Cortex of kidney (tissue), 1 donor: ENCODE measurements at places on chromosomes 11 and 22.

DNA sequence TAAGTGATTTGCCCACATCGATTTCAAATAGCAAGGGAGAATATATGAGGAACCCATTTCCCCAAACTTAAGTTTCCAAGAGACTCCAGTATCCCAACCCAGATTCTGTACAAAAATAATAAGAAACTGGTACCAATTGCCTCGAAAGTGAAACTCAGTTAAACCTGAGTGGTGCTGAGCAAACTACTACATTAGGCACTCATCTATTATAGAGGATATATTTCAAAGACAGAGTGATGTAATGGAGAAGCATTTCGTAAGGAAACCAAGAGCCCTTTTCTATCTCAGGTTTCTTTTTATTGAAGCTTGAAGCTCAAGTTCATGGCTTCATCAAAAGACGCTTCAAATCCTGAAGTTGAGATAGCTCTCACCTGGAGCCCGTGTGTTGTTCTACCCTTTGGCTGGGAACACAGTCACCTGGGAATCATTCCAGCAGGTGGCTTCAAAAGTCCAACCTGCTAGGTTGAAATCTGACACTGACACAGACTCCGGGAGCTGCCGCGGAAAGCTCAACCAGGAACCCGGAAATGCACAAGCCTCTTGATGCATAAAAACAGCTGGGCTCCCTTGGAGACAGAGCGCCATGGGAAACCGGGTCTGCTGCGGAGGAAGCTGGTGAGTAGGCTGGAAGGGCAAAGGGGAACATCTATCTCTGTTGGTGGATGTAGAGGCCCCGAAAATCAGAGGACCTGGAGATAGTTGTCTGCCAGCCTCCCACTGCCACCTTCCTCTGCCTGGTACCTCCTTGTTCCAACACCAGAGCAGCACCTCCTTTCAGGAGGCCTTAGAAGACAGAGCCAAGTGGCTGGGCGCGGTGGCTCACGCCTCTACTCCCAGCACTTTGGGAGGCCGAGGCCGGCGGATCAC, at the start of gene C11orf52:
TSS of gene C11orf52 (plus strand) at position 524 of the 867 bp plus-strand sequence. CDS start at position 584, 60 bp downstream.
- DNase-seq = peak; percentile 18

- DNase-seq = no peak
These were observed 1.5 kb downstream of the LRFN4 start for GRCh38 chr11:66858186-66858938.

DNA sequence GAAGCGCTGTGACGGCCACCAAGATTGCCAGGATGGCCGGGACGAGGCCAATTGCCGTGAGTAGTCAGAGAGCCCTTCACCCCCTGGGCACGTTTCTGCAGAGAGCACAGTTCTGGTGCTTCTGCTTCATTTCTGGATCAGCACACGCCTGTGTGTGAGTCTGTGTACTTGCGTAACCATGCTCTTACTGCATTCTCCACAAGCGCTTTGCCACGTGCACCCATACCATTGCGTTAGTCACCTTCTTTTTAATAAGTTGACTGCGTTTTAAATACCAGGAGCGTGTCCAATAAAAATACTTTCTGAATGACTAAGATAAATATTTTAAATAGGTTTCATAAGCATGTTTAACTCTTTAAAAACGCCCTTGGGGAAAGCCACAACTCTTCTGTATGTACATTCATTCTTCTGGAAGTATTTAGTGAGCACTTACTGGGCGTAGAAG, 143.0 kb upstream of the SORL1-AS1 start:
- DNase-seq = no peak

DNA sequence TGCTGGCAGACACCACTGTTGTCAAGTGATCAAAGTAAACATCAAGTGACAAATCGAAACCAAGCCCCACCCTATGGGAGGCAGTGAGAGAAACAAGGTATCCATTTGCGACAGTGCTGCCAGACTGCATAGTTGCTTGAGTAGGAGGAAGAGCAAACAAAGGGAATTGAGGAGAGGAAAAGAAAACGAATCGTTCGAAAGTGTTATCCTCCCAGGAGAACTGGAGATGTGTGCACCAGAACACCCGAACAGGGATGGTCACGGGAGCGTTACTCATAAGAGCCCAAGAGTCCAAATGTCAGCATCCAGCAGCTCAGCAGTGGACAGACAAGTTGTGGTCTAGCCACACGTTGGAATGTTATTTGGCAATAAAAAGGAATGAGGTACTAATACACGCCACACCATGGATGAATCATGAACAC, 58.4 kb upstream of the NUP50 start:
- no peak for DNase-seq

DNA sequence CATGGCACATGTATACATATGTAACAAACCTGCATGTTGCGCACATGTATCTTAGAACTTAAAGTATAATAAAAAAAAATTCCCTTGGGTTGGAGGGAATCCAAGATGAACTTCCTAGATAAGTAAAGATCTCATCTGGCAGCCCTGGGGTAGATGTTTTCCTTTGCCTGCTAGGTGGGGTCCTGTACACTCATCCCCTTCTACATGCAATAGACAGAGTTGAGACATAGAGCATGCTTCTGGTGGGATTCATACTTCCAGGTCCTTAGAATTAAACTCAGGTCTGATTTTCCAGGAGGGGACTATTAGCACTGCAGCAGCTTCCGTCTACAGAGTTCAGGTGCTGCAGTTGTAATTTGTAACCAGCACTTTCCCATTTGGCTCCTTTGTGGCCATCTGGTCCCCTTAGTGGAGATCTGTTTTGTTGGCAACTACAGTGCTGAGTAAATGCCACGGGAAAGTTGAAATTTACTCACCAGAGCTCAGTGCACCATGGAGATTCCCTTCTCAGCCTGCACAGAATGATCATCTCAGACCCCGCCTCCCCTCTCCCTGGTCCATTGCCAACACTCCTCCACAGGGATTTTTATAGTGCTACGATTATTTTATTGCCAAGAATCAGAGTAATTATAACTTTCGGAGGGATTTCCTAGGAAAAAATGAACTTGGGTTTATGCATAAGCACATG, 220.1 kb upstream of the E2F8 start:
- DNase-seq = no peak

DNA sequence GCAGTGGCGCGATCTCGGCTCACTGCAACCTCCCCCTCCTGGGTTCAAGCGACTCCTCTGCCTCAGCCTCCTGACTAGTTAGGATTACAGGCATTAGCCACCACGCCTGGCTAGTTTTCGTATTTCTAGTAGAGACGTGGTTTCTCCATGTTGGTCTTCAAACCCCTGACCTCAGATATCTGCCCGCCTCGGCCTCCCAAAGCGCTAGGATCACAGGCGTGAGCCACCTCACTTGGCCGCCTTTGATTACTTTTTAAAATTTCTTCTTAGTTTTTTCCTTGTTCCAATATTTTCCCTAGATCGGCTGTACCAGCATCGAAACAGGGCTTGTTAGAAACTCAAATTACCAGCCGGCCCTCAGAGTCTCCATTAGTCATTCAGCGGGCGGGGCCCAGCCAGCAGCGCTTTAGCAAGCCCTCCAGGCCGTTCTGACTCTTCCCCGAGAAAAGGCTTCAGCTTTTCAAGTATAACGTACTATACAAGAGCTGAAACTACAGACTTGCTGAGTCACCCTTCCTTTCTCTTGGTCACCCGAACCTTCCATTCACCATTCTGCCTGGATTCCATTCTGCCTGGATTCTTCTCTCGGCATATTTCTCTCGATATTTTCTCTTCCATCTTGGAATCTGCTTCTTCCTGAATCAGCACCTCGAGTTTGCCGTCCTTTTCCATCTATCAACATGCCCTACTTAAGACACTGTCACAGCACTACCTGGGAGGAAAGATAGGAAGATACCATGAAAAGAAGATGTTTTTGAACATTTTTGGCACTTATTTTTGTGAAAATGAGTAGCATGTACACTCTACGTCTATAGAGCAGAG, 6.7 kb upstream of the CAPRIN1 start:
- no peak for DNase-seq

- DNase-seq = no peak
These were observed 428.0 kb downstream of the TBC1D22A start for GRCh38 chr22:47190276-47190956.

DNA sequence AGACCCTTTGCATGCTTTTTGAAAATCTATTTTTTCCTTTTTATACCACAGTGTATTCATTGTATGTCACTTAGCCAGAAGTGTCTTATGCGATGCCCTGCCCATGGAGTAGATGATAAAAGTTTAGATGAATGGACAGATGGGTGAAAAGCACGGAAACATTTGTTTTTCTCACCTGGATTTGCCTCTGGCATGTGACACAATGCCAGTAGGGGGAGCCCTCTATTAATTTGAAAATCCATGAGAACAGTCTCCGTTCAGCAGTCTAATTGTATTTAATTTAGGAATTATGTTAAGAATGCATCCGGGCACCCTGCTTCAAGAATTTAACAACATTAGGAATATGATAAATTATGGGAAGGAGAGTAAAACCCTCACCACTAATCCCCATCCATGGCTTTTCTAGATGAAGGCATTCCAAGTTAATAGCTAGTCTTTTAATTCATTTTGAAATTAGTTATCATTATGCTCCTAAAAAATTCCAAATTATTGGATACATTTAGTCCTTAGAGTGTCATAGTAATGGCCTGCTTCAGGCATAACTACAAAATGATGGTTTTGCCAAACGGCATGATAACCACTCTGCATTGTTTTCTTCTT, 55.3 kb upstream of the ALKBH3 start:
- DNase-seq = no peak

- DNase-seq = no peak
These were observed 76.2 kb downstream of the SNX19 start for GRCh38 chr11:130839981-130840666.

- DNase-seq = no peak
These were observed 21.4 kb downstream of the RGL4 start for GRCh38 chr22:23712256-23712655.

DNA sequence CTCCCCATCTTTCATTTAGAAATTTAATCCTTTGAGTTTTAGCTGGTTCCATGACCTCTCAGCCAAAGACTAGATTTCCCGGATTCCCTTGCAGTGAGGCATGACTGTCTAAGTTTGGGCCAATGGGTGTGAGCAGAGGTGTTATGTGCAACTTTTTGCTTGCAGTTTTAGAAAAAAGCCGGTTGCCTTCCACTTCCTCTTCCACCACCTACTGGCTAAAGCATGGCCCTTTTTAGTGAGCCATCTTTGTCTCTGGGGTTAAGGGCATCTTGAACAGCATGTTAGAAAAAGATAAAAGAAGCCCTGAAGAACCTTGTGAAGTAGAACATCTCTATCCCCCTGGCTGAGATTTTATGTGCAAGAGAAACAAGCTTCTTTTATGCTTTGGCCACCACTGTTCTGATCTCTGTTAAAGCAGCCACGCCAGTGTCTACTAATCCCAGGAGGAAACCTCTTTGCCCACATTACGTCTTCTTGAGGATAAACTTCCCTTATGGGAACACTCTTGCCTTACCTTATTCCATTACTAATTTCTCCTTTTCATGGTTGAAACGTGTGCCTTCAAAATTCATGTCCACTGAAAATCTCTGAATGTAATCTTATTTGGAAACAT, 279.9 kb downstream of the TENM4 start:
- no peak for DNase-seq

DNA sequence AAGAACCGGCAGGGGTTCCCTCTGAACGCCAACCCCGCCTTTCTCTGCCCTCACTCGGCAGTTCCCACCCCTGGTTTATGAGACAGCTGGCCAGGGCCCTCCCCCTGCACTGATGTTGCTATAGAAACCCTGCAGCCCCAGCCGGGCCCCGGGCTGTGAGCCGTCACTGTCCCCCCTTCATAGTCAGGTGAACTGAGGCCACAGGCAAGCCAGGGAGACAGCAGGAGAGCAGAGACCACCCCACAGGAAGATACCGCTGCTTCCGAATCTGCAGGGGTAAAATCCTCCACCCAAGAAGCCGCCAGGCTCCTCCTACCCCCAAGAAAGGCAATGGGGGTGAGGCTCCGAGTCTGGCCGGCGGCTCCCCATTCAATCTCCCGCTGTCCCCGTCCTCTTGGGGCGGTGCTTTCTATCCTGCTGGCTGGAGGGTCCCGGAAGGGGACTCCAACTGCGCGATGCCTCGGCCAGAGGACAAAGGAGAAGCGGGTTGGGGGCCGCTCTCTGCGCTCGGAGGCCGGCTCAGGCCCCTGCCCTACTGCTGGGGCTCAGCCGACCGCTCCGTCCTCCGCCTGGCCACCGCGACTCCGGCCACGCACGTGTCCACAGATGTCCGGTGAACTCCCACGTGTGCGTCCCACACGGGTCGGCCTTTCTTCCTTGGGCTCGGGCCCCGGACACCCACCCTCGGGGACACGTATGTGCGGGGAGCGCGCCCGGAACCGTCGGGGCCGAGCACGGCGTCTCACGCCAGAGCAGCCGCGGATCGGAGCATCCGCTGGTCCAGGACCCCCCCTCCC, 587 bp downstream of the SLC25A22 start:
- no peak for DNase-seq

- DNase-seq = no peak
These were observed 131.6 kb downstream of the ETS1 start for GRCh38 chr11:128455766-128456165.

- no peak for DNase-seq
These were observed 16.6 kb downstream of the CYB5R2 start for GRCh38 chr11:7656704-7657103.

GRCh38 chr11:121257289-121257688, 35.3 kb upstream of the SC5D start:
- no peak for DNase-seq

GRCh38 chr11:94866936-94867795, 99.0 kb downstream of the AMOTL1 start:
- no peak for DNase-seq

DNA sequence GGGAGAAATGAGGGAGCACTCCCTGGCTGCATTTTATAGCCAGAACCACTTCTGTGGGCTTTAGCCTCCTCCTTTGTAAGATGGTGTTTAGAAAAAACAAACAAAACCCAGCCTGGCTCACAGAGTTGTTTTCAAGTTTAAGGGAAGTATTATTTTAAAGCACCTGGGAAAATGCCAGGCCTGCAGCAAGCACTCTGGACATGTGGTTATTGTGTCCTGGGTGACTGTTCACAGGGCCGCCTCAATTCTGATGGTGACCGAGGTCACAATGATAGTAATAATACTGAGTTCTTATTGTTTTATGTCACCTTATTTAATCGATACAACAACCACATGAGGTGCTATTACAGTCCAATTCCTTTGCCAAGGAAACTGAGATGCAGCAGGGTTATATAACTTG, 20.7 kb upstream of the SLC22A12 start:
- DNase-seq = no peak

DNA sequence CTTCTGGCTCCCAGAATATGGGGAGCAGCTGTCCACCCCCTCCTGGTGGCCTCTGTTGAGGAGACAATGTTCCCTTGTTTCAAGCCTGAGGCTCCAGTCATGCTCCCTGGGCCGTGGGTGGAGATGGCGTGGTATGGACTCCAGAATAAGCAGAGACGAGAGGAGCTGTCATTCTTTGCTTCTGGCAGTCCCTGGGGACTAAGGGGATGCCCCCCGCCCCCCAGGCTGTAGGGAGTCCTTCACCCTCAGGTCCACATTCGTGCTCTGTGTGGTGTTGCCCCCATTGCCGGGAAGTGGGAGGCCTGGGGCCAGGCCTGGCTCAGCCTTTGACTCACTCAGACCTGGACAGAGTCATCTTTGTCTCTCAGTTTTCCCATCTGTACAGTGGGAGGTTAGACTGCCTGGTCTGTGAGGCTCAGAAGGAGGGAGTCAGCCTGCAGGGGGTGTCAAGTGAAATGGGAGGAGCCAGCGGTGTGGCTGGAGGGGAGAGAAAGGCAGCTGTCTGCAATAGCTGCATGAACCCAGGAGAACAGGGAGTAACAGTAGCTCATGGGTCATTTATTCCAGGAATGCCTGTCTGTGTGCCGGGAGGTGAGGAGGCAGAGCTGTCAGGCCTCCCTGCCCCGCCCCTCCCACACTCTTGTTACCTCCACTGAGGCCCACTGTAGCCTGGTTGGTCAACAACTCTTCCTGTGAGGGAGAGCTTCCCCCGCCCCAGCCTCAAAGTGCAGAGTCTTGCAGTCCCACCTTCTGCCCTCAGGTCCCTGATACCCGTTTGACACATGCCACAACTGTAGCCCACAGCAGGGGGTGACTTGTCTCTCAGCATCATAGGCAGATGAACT, 6.3 kb downstream of the ARHGEF17 start:
- DNase-seq = no peak
